ENCODE measurements at places on chromosomes 3 and 15.

GRCh38 chr3:30567139-30567753, 39.2 kb upstream of the TGFBR2 start:
- no peak for DNase-seq

- DNase-seq = no peak
Observed at GRCh38 chr3:171760477-171760876, 49.8 kb downstream of the PLD1 start.

DNA sequence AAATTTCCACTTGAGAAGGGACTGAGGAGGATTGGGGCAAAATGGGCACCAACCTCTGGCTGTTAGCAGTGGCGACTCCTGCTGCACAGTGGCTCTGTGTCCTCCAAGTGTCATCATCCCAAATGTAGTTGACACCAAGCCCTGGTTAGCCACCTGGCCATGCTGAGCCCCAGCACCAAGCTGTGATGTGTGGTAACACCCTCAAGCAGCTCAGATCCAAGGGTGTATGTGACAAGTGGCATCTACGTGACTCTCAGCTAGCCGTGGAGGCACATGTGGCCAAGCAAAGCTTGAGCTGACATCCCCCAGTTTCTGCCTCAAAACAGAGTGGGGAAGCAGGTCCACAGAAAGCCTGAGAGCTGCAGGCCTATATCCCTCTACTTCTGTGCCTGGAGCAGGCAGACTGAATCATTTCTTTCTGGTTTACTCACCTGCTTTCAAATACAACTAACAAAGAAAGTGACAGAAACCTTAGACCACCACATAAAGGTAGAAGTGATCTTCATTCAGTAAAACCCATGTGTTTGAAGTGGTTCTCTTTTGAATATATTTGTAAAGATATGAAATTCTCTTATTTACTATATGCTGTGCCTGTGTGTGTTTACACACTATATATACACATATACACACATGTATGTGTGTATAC, 40.0 kb downstream of the FOXP1 start:
- no peak for DNase-seq

DNA sequence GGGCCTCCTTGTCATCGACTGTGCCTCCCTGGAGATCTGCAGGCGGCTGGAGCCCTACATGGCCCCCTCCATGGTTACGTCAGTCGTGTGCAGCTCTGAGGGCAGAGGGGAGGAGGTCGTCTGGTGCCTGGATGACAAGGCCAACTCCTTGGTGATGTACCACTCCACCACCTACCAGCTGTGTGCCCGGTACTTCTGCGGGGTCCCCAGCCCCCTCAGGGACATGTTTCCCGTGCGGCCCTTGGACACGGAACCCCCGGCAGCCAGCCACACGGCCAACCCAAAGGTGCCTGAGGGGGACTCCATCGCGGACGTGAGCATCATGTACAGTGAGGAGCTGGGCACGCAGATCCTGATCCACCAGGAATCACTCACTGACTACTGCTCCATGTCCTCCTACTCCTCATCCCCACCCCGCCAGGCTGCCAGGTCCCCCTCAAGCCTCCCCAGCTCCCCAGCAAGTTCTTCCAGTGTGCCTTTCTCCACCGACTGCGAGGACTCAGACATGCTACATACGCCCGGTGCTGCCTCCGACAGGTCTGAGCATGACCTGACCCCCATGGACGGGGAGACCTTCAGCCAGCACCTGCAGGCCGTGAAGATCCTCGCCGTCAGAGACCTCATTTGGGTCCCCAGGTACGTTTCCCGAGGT, 146.5 kb downstream of the LRRK1 start:
- no peak for DNase-seq

GRCh38 chr3:53069422-53070068, 23.7 kb upstream of the SFMBT1 start:
- no peak for DNase-seq

DNA sequence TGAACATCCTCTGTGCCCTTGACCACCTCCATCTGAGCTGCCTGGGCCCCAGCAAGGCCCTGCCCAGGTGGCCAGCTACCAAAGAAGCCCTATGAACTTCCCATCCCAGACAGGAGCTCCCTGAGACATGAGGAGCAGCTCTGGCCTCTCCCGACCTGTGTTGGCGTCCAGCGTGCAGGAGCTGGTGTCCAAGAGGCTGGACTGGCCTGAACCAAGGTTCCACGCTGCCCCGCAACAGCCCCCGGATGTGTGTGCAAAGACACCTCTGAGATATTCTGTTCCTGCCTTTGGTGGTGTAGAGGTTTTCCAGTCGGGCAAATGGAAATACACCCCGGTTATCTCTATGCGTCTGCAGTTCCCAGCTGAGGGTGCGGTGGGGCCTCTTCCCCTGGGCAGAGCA, 42.1 kb downstream of the WNT7A start:
- DNase-seq = no peak

DNA sequence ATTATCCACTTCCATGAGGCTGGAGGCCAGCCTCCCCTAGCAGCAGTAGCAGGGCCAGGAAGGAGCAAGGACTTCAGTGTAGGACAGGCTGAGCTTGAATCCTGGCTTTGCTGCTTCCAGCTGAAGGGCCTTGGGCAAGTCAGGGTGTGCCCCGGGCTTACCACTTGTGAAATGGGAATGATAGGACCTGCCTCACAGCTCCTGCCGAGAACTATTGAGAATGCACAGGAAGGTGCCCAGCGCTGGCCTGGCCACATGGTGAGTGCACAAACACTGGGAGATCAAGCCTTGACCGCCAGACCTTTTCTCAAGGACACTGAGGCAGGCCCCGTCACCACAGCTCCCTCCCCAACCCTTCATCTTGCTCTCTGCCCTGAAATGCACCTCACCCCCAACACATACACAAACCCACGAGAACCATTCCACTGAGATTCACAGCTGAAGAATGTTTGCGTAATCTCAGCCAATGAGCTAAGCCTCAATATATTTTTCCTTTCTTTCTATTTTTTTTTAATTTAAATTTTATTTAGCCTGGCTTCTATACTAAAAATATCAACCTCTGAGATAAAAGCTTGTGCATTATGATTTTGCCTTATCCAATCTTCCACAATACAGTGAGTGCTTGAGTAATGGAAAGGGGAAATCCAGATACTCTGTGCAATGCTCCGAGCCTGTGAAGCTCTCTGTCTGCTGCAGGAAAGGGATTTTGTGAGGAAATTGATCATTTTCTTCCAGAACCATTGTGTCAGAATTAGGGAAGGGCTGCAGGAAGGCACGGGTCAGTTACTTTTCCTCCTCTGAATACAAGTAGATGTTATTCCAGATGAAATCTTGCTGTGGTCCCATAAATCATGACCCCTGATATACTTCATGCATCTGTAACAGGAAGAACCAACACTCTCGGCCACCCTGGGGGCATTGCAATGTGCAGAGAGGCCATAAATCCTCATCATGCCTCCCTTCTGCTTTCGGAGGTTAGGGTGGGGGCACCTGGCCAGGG, 193.9 kb downstream of the TLE3 start:
- DNase-seq = no peak
